ENCODE measurements at places on chromosomes 3 and 15.

GRCh38 chr3:157754451-157754850 is 251.2 kb upstream of the VEPH1 start:
- no peak for DNase-seq

DNA sequence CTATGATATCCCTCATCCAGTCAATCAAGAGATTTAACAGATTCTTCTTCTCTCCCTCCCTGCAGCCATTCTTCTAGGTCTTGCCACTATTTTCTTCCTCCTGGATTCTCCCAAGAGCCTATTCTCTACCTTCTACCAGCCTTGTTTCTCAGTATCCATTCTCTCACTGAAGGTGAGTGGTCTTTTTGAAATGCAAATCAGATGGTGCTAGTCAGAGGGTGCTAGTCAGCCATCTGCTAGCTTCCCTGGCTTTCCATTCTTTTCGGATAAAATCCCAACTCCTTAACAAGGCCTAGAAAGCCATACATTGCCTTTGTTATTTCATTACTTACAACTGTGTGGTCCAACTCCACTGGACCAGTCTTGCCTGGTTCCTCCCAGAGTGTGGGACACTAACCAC is 734.3 kb upstream of the CFAP20DC start:
- no peak for DNase-seq

GRCh38 chr15:66622591-66623022 is 56.8 kb upstream of the LCTL start:
- DNase-seq, result no peak

- no peak for DNase-seq
Measured at GRCh38 chr3:102158080-102158740, 276.6 kb upstream of the ZPLD1 start.
